ENCODE measurements at places on chromosomes 6 and 20.

- DNase-seq = no peak
Measured at GRCh38 chr20:2617099-2617714, 35.2 kb upstream of the NOP56 start.

GRCh38 chr6:134692008-134692407 lies 257.9 kb downstream of the ALDH8A1 start:
- DNase-seq = no peak

- DNase-seq = no peak
Measured at GRCh38 chr6:15116889-15117288, 129.0 kb upstream of the JARID2 start.

GRCh38 chr6:110495949-110496348 lies 19.5 kb upstream of the SLC22A16 start:
- no peak for DNase-seq

DNA sequence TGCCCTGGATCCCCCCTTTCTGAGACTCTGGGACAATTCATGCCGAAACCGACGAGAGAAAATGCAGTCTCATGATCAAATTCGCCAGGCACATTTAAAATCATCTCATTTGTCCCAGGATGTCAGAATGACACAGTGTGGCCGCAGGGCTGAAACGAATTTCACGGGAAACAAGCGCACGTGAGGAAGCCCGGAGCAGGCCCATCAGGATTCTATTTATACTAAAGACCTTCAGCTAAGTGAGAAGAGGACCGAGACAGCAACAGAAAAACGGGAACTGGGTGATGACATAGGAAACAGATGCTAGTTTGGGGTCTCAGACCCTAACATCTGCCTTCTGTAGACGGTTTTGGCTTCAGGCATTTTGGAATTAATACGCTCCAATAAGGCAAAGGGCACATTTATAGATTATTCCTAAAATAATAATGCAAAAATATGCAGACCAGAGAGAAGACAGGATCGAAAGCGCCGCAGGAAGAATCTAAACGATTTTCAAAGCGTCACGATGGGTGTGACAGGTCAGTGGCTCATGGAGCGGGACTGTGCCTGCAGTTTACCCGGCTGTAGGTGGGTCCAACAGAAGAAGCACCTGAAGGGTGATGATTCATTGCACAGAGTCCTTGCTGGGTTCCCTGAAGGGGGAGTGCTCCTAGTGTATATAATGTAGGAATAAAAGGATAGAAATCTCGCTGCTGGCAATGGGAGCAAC lies 80.8 kb upstream of the MPC1 start:
- no peak for DNase-seq

GRCh38 chr6:106519460-106520394 lies 109.6 kb downstream of the RTN4IP1 start:
- DNase-seq = no peak

GRCh38 chr20:44914924-44915323 lies 5.1 kb downstream of the PABPC1L start:
- DNase-seq = no peak

DNA sequence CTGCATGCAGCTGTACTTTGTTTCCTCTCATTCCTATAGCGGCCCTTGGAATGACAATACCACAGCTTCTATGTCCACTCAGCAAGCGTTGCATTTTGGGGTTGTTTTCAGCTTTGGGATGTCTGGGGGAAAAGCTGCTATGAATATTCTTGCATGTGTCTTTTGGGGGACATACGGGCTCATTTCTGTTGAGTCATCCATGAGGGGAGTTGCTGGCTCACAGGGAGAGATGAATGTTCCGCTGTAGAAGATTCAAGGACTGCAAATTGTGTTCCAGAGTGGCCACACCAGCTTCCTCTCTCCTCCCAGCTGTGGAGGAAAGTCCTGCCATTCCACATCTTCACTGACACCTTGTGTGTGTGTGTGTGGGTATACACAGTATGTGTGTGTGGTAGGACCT lies 43.3 kb downstream of the TGM2 start:
- no peak for DNase-seq

DNA sequence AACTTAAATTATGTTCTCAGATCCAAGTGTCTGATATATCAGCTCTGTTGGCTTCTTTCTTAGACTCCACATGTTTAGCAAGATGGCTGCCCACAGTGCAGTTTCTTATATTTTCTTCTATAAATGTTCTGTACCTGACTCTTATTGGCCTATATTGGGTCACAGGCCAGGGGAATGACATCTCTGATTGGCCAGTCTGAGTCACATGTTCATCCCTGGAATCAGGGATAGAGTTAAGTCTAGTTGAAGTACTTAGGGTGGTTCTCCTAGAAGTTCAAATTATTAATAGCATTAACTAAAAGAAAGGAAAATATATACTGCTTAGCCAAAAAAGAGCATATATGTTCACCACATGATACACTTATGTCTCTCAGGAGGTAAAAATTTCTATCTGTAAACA lies 105.3 kb upstream of the SLC22A16 start:
- DNase-seq = no peak

- DNase-seq = no peak
Measured at GRCh38 chr6:139156551-139156950, 21.7 kb downstream of the HECA start.

DNA sequence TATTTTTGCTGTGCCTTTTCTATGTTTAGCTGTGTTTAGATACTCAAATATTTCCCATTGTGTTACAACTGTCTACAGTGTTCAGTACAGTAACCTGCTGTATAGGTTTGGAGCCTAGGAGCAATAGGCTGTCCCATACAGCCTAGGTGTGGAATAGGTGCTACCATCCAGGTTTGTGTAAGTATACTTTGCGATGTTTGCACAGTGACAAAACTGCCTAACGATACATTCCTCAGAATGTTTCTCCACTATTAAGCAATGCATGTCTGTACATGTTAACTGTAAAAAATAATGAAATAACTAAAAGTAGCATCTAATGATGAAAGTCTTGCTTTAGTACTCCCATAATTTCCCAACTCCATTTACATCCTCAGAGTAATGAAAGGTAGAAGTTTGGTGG lies 46.0 kb downstream of the SERAC1 start:
- DNase-seq = no peak

DNA sequence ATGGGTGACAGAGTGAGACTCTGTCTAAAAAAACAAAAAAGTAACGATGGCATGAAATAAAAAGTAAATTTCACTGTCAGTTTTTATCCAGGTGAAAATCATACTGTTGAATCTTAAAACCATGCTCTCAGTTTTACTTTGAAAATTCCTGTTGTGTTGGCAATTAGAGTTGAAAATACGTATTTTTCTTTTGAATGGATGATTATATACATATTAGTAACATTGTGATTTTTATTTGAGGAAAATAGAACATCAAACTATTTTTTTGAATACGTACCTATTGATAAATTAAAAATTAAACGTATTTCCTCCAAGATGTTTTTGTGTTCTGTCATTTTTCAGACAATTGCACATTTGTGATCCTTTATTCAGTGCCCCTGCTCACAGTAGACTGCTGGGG lies 14.7 kb downstream of the CEP43 start:
- DNase-seq = no peak

DNA sequence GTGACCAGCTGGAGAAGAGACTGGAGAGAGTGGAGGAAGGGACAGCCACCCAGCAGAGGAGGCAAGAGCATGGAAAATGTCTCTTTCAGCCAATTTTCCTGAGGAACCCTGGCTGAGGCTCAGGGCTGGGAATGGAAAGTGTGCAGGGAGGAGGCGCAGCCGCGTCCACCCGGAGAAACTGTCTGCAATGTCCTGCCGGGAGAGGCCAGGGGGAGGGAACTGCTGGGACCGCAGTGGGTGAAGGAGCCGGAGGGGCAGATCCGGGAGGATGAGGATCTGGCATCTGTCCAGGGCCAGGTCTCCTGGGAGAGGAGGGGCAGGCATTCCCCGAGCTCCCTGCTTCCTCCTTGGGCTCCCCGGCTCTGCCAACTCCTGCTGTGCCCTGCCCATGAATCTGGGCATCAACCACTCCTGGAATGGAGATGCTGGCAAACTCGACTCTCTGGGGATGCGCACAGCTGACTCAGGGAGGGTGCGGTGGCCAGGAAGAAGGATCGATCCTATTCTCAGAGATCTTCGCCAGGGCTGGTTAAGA lies 17.4 kb upstream of the HM13 start:
- DNase-seq = peak; percentile 96

- no peak for DNase-seq
Measured at GRCh38 chr20:34629342-34629741, 47.5 kb downstream of the PIGU start.

- no peak for DNase-seq
Measured at GRCh38 chr20:52945268-52945667, 26.9 kb upstream of the TSHZ2 start.

- no peak for DNase-seq
Measured at GRCh38 chr6:111423055-111423633, 59.9 kb downstream of the REV3L start.

DNA sequence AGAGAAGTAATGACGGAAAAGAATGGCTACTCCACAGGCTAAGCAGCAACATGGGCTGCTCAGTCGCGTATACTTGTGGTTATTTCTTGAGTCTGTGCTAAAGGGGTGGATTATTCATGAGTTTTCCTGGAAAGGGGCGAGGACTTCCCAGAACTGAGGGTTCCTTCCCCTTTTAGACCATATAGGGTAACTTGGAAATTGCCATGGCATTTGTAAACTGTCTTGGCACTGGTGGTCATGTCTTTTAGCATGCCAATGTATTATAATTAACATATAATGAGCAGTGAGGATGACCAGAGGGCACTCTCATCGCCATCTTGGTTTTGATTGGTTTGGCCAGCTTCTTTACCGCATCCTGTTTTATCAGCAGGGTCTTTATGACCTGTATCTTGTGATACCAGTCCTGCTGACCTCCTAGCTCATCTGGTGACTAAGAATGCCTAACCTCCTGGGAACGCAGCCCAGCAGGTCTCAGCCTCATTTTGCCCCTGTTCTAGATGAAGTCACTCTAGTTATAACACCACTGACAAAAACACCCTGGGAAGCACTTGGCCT lies 11.4 kb downstream of the LBP start:
- DNase-seq = no peak

DNA sequence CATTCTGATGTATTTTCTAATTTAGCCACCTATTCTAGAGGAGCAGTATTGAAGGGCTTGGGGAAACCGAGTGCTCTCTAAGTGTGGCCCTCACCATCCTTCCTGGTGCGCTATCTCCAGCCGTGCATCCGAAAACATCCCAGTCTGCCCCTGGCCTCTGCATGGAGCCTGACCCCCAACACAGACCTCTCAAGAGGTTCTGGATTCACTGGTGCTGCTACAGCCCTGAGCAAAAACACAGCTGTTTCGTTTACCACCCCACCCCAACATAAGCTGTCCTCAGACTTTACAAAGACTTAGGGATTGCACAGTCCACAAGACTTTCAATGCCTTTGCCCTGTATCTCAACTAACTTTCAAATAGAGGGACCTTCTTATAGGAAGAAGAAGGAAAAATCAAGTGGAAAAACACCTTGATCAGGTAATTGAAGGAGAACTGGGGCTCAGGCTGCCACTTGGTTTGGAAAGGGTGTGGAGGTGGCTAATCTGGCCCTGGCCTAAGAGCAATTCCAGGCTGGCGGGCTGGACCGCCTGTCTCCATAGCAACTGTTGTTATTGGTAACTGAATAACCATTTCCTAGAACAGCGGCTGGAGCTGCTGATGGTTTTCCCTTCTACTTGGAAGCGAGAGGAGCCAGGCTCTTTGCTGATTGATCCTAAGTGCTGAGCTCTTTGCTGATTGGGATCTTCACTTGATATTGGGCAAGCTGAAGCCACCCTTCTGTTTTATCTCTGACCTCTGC lies 90.2 kb upstream of the TOX2 start:
- DNase-seq = peak; percentile 28

DNA sequence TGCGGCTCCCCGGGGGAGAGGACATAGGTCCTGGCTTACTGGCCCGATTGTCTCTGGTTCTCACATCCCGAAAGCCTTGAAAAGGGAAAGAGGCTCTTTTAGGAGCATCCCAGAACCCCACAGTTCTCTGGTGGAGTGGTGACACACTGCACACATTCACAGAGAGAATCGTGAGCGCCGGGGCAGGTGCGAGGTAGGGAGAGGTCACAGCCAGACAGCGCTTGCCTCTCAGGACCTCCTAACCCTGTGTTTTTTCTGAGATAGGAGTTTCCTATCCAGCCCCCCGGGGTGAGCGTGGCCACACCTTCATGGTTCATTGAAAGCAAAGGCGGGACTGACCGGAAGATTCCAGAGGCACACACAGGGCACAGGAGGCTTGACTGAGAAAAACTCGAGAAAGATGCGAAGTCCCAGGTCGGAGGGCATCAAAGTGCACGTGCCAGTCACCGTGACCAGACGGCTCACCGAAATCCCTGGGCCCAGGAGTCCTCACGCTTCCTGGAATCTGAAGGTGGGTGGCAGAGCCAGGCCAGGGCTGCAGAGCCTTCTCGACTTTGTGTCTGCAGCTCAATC lies 46.5 kb upstream of the FRMD1 start:
- no peak for DNase-seq

DNA sequence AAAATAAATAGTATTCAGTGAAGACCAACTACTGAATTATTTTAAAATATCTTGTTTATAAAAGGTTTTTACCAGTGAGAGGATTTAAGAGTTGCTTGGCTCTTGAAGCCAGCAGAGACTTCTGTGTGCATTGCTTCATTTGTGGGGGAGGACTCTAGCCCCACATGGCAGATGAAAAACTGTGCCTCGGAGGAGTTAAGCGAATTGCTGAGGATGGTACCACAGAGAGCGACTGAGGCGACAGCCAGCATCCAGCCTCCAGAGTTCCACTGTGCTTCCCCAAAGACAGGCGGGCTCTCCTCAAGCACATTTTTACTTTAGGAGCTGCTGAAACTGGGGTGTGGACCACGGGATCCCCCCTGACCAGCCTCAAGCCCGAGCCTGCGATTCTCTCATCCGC lies 80.7 kb downstream of the THBS2 start:
- DNase-seq = no peak

- DNase-seq = no peak
Measured at GRCh38 chr20:40810332-40811000, 121.4 kb upstream of the MAFB start.

DNA sequence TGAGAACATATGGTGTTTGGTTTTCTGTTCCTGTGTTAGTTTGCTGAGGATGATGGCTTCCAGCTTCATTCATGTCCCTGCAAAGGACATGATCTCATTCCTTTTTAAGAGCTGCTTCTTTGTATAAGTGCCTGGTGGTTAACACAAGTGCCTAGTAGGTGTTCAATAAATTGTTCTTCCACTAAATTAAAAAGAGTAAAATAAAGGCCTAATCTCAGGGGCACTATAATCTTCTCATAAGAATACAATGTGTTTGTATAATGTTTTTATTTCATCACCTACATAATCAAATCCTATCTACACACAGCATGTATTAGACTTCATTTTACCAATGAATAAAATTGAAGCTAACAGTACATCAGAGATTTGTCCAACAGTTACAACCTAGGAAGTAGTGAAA lies 252.7 kb downstream of the KHDC1L start:
- DNase-seq = no peak

DNA sequence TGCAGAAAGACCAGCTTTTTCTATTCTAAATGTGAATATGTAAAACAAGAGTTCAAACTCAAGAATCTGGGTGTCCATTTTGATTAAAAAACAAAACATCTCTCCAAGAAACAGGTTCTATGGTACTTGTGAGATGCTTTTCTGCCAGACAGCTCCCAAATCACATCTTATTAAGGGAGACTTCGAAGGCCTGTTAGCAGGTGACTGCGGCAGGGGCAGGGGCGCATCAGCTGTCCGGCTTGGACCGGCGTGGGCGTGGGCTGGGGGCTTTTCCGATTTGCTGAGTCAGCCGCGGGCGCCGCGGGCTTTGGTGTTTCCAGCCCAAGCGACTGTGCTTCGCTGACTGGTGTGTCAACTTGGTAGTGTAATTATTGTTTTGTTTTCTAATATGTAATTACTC lies 32.6 kb downstream of the TFAP2A start:
- no peak for DNase-seq

Measured in muscle of arm (tissue), 14 donors.